ENCODE measurements at places on chromosomes 1 and 21.

DNA sequence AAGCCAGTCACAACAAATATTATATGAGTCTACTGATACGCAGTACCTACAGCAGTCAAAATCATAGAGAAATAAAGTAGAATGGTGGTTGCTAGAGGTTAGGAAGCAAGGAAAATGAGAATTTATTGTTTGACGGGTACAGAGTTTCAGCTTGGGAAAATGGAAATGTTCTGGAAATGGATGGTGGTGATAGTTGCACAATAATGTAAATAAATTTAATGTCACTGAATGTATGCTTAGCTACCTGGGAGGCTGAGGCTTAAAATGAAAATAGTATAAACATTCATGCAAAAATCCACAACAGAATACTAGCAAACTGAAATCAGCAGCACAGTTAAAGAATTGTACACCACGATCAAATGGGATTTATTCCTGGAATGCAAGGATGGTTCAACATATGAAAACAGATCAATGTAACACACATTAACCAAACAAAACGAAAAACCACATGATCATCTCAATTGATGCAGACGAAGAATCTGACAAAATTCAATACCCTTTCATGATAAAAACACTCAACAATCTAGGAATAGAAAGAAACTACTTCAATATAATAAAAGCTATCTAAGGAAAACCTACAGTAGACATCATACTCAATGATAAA is 10.7 kb downstream of the TUT4 start:
- DNase-seq: no peak

DNA sequence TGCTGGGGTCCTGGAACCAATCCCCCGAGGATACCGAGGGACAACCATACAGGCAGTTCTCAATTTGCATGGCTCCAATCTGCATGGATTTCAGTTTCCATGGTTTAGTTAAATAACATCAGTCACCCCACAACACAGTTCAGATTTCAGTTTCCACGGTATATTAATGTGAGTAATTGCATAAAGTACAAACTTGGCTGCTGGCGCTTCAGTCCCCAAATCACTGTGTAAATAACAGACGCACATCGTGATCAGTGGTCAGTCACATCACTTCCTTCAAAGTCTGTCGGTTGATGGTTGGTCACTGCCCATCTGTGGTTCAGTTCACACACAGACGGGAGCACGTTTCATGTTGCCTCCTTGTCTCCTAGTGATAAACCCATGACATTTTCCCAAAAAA is 66.4 kb upstream of the LPGAT1 start:
- DNase-seq: no peak

GRCh38 chr1:46537651-46538050 is 13.8 kb downstream of the KNCN start:
- no peak for DNase-seq

DNA sequence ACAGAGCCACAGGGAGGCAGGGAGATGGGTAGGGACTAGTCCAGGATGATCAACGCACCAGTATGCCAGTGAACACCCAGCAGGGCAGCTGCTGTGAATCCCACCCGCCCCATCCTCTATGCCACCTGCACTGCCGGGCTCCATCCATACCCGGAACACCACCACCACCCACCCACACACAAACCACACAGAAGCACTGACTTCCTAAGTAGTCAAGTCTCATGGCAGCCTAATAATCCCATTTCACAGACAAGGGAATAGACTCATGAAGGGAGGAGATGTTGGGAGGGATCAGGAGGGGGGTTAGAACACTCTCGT is 6.3 kb downstream of the DRAXIN start:
- no peak for DNase-seq

GRCh38 chr1:87151500-87152421 is 176.9 kb upstream of the LMO4 start:
- peak; percentile 75 for DNase-seq

GRCh38 chr1:64310760-64311159 is 107.3 kb downstream of the UBE2U start:
- no peak for DNase-seq

DNA sequence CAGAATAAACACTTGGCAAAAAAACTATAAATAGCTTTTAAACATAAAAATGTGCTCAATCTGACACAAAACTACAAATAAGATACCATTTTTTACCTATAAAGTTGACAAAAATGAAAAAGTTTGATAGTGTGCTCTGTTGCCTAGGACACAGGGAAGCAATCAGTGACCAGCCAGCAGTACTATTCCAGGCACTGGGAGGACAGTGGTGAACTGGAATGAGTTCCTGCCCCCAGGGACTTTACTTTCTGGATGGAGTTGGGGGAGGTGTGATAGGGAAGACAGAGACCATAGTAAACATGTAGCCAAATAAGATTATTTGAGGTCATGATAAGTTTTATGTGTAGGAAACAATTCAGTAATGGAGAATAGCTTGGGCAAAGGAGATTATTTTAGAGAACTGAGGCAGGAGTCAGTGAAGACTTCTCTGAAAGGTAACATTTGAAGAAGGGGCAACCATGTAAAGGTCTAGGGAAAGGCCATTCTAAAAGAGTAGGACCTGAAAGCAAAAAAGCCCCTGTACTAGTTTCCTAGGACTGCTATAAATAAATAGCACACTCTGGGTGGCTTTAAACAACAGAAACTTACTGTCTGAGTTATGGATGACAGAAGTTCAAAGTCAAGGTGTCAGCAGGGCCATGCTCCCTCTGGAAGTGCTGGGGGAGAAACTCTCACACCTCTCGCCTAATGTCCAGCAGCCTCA is 42.0 kb downstream of the EEIG2 start:
- no peak for DNase-seq

DNA sequence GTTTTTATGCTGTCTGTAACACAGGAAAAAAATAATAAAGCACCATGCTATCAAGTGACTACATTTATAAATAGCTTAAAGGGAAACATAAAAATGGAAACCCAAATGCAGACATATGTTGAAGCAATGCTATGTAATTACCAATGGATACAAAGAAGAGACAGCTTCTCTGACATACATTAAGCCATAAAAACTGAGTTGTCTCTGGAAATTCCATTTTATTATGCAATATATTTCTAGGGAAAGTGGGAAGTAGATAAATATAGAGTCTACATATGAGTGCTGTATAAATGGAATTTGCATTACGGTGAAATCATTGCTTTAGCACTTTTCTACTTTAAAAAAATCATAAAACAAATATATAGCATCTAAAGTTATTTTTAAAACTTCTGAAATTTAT is 135.2 kb upstream of the COL11A1 start:
- DNase-seq: no peak

DNA sequence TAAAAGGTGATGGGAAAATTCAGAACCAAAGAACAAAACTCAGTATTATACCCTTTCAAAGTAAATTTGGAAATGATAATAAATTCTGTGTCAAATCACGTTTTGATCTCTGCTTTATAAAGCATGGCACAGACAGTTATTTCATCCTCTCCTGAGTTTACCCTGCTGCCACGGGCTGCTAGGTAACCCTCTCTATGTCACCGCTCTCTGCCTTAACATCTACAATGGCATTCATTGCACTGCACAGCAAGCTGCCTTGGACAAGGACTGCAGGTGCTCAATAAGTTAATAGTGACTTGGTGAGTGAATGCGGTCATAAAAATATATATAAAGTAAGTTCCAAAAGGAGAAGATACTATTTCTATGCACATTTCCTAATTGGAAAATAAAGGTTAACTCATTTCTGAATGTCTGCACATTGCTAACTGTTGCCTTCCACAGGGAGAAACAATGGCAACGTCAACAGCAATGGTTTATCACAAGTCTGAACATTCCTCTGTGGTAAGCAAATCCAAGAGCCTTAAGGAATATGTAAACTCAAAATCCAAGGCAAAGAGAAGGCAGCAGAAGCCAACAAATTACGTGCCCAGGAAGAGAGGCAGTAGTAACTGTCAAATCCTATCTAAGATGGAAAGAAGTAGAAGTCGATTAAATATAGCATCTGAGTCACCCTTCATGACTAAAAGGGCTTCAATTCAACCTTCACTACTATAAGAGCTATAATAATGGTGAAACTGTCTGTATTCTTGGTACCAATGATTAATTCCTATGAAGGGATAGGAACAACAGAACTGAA is 19.4 kb downstream of the FYB2 start:
- no peak for DNase-seq

DNA sequence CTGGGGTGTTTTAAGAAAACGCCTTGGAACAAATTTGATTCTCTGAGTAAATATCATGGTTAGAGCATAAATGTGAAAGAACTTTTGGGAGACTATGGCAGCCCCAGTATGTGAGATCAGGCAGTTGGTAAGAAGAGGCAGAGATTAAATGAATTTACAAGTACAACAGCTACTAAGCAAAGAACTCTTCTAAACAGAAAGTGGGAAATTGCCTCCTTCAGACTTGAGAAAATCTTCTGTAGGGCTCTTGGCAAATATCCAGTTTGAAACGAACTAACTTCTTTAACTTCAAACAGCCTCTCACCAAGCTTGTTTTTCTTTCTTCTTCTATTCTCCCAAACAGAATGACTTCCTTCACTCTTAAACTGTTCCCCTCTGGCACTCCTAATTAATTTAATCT is 337.7 kb downstream of the SIPA1L2 start:
- DNase-seq: no peak

- DNase-seq: no peak
Measured at GRCh38 chr1:80535466-80535865, 1265.3 kb upstream of the ADGRL2 start.

DNA sequence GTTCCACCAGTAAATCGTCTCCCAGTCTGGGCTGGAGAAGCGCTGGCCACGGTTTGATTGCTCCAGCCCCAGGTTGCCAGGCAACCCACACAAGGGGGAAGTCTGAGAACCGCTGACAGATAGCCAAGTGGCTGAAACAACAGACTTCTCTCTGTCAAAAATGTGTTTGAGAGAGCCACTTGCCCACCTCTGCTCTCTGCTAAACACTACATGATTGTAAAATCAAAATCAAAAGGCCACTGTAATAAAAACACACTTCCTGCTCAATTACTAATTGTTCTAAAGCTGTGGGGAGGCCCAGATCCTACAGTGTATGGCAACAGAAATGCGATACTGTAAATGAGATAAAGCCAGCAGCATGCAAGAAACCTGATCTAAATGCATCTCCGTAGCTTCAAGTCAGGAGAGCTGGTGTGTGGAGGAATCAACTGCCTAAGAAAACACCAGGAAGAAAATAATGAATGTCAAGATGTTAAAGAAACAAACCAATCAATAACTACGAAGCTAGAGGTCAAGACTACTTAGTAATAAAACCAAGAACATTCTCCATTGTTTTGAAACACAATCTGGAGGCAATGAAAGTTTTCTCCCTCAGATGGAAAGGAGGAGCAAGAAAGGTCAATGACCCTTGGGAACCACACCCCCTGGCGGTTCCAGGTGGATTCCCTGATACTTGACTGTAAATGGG is 121.2 kb downstream of the SLC45A1 start:
- peak; percentile 80 for DNase-seq

- no peak for DNase-seq
Measured at GRCh38 chr1:75795703-75796193, 934 bp upstream of the MSH4 start.

GRCh38 chr1:186763107-186763506 is 65.6 kb upstream of the PLA2G4A start:
- no peak for DNase-seq

GRCh38 chr1:43970502-43970901 is 692 bp downstream of the DPH2 start:
- no peak for DNase-seq

DNA sequence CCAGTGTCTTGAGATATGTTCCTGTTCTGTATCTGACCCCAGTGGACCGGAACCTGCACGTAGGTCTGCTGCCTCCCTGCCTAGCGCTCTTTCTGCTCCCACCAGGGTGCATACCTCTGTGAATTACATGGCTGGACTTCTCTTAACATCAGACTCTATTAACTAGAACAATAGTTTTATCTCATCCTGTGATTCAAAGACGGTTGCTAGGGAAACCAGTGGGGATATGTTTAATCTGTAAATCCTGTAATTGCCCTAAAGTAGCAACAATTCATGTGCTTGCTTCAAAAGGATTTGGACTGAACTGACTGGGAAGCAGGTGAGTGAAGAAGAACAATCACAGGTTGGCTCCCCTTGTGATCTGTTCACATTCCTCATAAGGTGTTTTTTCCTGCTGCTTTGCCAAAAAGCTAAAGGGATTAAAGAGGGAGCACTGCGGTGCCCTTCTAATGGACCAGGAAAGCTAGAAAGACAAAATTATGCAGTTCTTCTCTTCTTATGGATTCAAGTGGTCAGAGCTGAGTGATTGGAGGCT is 52.7 kb upstream of the DIRAS3 start:
- DNase-seq: no peak

- peak; percentile 11 for DNase-seq
Measured at GRCh38 chr1:45953934-45954847, 150.8 kb downstream of the MAST2 start.

DNA sequence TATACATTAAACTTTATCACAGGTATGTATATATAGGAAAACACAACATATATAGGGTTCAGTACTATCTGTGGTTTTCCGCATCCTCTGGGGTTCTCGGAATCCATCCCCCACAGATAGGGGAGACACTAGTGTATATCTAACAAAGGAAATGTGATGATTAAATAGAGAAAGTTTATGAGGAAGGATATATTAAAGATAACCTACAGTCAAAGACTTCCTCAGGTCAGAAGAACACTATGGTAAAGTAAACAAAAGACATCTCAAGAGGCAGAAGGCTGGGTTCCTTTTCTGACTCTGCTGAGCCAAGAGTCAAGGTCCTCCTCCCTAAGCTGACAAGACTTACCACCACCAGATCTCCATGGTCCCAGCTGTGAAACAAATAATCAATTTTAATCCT is 12.1 kb downstream of the USP24 start:
- DNase-seq: no peak

GRCh38 chr1:149915429-149916192 is 2.0 kb downstream of the SV2A start:
- DNase-seq: no peak

GRCh38 chr1:46557403-46557802 is 6.0 kb upstream of the KNCN start:
- DNase-seq: no peak

DNA sequence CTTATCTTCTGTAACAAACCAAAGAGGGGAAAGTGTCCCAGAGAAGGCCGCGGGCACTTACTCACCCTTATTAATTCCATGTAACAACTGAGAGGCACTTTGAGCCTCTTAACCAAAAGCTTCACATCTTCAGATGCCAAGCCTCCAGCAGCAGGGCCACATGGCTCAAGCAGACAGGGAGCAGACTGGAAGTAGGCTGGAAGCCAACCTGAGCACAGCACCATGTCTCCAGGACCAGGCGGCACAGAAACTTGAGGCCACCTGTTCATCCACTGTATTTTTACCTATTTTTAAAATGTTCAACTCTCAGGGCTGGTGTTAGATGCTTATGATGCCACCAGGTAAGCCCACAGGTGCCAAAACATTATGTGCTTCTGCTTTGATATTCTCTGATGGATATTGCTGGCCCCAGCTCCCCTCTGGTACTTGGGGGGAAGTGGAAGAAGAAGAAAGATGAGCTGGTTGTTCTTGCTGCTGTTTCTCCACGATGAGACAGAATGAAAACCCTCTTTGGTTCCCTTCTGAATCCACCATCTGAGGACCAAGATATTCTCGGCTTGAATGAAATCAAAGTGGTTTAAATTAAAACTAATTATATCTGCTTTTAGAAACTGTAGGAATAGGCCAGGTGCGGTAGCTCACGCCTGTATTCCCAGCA is 30.6 kb upstream of the SDE2 start:
- no peak for DNase-seq

- no peak for DNase-seq
Measured at GRCh38 chr1:240499012-240499411, 112.9 kb downstream of the GREM2 start.

- no peak for DNase-seq
Measured at GRCh38 chr1:15700508-15700907, 16.4 kb downstream of the PLEKHM2 start.
